ENCODE measurements at places on chromosomes 16 and 17. TPM values are rescaled to one million over a fixed set of nuclear protein-coding genes. Genes with fewer than 3 reads are reported as not detected.

Gene PDK2
- 15.9 TPM for total RNA-seq

DNA sequence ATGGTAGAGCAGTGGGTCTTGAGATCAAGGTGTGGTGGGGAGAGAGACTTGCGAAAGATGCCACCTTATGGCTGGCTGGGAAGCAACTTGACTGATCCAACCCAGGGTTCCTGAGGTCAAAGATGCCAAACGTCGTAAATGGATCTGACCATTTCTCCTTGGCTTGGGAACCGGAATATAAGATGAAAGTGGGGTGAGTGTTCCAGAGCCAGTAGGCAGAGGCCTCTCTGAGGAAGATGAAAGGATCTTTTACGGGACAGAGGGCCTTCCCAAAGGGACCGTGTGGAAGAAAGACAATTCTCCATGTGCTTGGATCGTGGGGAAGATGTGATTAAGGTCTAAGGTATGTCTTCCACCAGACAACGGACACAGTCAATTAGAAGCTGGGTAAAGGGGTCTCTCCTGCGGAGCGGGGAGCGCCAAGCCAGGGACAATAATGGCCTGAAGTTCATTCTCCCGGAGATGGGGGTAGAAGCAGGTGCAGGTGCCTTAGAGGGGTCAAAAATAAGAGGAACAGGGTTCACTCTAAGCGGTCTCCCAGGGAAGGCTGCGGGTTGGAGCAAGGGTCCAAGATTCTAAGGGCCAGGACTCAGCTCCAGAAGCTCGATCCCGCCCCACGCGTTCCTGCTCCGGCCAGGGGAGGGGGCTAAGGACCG lies 800 bp downstream of the FXR2 start:
- no peak for DNase-seq

DNA sequence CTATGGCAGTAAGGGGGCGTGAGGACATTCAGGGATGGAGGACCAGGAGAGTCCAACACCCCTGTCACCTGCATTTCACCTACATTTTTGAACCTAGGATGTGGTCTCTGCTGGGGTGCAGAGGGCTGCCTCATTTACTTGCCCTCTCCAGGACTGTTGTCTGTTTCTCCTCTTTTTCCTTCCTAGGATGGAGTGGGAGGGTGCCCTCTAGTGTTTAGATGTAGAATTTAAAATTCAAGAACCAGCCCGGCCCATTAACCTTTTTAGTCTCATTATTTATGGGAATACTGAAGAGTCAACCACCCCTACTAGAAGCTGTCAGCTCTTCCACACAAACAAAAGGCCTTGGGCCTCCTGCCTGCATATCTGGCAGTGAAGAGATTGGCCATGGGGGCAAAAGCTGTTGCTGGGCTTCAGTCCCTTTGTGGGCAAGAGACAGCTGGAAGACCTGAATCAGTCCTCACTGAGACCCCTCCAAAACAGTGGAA lies 2.5 kb upstream of the STARD3 start:
- no peak for DNase-seq

- DNase-seq, result no peak
Observed at GRCh38 chr16:50651835-50652438, 29.2 kb downstream of the SNX20 start.

- DNase-seq, result no peak
Observed at GRCh38 chr17:31690151-31690551, 168.9 kb downstream of the COPRS start.
